ENCODE measurements at places on chromosomes 4 and X.

GRCh38 chr4:21830272-21830671, 118.3 kb downstream of the KCNIP4 start:
- no peak for DNase-seq

DNA sequence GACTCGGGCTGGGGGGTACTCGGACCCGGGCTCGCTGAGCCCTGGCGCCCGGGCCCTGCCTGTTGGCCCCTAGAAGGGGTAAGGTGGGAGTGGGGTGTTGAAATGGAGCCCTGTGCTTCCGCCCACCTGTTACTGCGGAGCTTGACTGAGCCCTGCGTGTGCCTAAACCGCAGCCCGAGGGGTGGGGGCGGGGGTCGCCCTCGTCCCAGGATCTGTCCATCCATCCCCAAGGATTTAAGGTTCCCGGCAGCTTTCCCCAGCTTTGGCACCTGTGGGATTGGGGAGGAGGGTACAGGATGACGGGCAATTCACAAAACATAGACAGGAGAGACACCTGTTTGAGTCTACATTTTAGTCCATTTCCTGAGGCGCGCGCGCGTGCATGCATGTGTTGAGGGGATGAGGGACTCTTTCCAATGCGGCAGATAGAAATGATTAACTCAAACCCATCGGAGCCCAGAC, 779 bp downstream of the GABRQ start:
- DNase-seq, result no peak

- no peak for DNase-seq
Observed at GRCh38 chr4:70734971-70735370, 13.2 kb downstream of the RUFY3 start.

- DNase-seq, result no peak
Observed at GRCh38 chrX:49309401-49309981, 6.0 kb downstream of the GAGE10 start.

DNA sequence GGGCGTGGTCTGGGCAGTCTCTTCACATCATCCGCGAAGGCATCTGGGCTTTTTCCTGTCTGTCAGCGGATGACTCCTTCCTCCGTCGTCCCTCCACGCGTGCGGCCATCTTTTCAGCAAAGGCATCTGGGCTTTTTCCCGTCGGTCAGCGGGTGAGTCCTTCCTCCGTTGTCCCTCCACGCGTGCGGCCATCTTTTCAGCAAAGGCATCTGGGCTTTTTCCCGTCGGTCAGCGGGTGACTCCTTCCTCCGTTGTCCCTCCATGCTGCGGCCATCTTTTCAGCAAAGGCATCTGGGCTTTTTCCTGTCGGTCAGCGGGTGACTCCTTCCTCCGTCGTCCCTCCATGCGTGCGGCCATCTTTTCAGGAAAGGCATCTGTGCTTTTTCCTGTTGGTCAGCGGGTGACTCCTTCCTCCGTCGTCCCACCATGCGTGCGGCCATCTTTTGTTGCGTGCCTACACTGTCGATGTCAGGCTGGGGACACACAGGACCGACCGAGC, 12.3 kb upstream of the TMEM271 start:
- no peak for DNase-seq

GRCh38 chr4:2745981-2746806, 9.9 kb downstream of the TNIP2 start:
- peak; percentile 96 for DNase-seq

GRCh38 chr4:181507938-181508337, 735.3 kb upstream of the TENM3 start:
- DNase-seq, result no peak

- no peak for DNase-seq
Observed at GRCh38 chrX:44105228-44105913, 132.2 kb upstream of the NDP start.

DNA sequence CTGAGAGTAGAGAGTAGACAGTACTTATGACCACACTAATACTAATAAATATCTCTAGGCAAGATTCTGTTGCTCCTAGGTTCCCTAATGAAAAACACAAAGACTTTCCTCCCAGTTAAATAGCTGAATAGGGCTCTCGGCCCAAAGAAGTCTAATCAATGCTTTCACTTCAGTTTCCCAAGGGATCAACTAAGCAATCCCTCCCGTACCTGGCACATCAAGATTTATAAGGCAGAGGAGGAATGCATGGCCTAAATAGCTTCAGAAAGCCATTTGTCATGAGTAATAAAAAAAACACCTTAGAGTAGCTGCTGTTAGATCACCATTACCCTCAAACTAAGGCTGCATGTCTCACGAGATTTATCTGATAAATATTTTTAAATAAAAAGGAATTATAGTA, 56.8 kb upstream of the EXOC1L start:
- DNase-seq, result no peak
